ENCODE measurements at places on chromosomes 1 and 21.
A peak's percentile ranks its signal among the peaks of the same experiment; 100 is the strongest.

- no peak for ATAC-seq
These were observed 31.6 kb upstream of the ARHGEF10L start for GRCh38 chr1:17507915-17508314.

GRCh38 chr1:213264531-213264930 lies 213.5 kb downstream of the RPS6KC1 start:
- no peak for ATAC-seq

GRCh38 chr21:33587792-33588484 lies 546 bp downstream of the DONSON start:
- peak; percentile 39 for ATAC-seq

- peak; percentile 57 for ATAC-seq
These were observed 14.1 kb downstream of the DPYD start for GRCh38 chr1:97906567-97907241.

DNA sequence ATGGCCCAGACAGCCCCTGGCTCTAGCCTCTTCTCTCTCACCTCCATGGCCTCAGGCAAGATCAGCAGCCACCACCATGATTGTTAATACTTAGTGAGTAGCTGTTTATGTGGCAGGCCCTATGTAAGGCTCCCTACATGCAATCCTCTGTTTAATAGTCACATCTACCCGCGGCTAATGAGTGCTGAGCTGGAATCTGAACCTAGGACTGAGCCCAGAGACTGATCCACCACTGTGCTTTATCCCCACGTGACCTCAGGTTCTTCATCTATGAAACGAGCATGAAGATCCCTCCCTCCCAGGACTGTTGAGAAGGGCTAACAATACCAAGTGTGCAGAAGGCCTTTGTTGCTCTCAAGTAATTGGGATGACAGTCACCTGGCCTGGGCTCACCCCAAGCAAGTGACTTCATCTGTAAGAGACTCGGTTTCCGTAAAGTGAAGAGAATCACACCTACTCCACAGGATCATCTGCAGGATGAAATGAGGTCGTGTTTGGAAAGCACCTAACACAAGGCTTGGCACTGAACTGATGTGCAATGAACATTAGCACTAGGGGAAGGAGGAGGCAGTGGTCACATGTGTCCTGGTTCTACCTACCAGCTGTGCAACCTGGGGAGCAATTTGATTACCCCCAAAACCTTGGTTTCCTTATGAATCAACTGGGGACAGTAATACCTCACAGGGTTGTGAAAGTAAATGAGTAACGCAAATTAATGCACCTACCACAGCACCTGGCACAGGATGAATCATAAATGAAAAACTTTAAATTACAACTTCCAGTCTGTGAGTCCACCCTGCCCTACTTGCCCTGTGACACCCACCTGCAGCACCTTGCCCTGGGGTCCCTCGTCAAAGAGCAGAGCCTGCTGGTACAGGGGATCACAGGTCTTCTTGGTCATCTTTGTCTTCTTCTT lies 37.2 kb downstream of the RIMS3 start:
- ATAC-seq, result no peak

GRCh38 chr1:19065526-19066247 lies 109.2 kb upstream of the IFFO2 start:
- no peak for ATAC-seq

DNA sequence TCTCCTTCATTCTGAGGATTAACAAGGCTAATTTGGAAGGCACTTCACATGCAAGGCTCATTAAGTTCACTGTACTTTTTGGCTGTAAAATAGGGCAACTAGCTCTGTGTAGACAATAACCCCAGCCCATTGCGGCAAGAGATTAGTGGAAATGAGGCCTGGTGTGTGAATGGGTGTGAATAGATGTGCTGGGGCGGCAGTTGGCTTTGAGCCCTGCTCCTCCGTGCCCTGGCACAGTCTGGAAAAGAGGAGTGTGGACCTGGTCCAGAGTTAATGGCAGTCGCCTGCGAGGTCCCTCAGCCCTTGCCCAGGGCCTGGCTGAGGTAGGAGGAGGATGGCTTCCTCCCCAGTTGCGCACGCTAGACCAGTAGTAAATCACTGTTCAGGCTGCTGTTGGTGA lies 4.8 kb downstream of the KISS1 start:
- ATAC-seq, result no peak

DNA sequence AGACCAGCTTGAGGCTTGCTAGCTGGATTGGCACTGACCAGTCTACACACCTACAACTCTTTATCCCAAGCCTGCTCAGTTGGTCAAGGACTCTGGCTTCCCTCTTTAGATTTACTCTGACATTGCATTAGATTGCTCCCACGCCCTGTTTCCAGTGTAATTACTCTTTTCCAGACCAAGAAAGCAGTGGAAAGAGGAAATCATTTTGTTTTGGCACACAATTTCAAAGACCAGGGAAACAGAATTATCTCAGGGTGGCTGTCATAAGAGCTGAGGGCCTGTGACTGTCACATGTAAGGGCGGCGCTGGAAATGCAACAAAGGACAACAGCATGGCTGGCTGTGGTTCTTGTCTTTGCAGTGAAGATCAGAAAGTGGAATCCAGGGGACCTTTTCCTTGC lies 302.7 kb downstream of the HHAT start:
- ATAC-seq, result peak; percentile 27

GRCh38 chr1:40971966-40972365 lies 7.5 kb upstream of the CTPS1 start:
- no peak for ATAC-seq

DNA sequence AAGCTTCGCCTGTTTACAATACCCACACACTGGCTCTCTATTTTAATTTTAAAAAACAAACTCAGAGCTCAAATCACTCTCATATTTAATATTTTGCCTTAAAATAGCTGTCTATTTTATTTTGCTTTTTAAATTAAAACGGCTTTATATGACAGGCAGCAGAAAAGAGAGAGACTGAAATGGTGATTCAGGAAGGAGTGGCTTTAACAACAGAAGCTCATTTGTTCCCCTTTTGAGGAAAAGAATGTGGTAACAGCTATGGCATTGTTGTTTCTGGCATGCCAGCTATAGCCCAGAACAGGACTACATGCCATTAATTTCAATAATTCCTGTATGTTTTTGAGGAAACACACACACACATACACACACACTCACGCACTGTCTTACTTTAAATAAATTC lies 234.2 kb upstream of the PTBP2 start:
- no peak for ATAC-seq

DNA sequence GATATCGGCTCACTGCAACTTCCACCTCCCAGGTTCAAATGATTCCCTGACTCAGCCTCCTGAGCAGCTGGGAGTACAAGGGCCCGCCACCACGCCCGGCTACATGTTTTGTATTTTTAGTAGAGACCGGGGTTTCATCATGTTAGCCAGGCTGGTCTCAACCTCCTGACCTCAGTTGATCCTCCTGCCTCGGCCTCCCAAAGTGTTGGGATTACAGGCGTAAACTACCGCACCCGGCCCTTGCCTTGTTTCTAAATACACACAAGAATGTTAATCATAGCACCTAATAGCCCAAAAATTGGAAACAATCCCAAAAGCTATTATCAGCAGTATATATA lies 1.2 kb upstream of the MSTO1 start:
- no peak for ATAC-seq

DNA sequence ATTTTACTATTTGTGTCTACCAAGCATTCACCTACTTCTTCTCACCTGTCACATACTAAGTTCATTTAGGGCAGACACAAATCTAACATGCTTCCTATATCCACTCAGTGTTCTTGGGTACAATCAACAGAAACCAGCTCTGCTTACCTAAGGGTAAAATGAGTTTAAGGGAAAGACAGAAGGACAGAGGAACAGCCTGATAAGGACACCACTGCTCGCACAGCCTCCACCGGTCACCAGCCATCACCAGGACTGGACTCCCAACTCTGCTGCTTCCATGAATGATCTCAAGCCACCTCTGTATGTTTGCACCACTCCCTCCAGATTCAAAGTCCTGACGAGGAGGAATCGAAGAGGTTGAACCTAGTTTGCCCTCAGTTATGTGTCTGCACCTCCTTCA lies 72.4 kb downstream of the JAK1 start:
- no peak for ATAC-seq

- no peak for ATAC-seq
These were observed 29.4 kb upstream of the PIGC start for GRCh38 chr1:172473302-172473701.

DNA sequence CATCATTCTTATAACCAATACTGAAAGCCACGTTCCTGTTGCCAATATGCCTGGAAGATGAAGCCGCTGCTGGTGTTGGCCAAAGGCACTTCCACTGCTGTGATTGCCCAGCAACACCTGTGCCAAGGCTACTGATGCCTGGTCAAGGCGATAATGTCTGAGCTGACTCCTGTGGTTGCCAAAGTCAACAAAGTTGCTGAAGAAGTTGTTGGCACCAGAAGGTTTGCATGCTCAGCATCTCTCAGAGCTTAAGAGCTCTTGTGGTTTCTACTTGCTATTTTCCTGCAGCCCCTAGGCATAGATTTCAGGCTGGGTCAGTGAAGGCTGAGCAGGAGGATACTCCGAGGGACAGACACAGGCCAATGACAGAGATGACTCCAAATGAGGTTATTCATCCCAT lies 63.4 kb upstream of the RAB3GAP2 start:
- ATAC-seq, result no peak

- no peak for ATAC-seq
These were observed 144.4 kb upstream of the ZNF644 start for GRCh38 chr1:91166106-91166712.

DNA sequence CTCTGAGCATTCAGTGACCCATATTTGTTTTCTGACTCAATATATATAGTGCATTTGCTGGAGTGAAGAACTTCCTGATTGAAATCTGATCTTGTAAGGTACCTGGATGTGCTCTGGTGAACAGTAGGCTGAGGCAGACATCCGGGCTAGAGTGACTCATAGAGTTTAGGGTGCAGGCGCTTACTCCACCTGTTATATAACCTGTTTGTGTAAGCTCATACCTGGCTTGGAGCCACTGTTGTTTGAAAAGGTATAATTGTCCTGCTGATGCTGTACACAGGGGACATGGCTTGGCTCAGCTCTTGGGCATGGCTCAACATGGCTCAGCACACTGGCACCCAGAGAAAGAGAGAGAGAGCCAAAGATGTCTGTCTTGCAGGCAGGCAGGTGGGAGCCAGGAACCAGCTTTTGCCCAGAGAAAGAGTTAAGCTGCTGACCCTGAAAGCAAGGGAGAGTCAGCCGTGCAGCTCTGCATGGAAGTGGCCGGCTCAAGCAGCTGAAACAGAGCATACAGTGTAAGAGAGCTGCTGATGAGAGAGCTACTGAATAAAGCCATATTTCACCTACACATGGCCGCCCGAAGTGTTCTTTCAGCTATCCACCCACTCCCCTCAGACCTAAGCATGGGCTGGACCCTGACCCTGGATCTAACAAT lies 43.2 kb downstream of the GJA5 start:
- ATAC-seq, result no peak

DNA sequence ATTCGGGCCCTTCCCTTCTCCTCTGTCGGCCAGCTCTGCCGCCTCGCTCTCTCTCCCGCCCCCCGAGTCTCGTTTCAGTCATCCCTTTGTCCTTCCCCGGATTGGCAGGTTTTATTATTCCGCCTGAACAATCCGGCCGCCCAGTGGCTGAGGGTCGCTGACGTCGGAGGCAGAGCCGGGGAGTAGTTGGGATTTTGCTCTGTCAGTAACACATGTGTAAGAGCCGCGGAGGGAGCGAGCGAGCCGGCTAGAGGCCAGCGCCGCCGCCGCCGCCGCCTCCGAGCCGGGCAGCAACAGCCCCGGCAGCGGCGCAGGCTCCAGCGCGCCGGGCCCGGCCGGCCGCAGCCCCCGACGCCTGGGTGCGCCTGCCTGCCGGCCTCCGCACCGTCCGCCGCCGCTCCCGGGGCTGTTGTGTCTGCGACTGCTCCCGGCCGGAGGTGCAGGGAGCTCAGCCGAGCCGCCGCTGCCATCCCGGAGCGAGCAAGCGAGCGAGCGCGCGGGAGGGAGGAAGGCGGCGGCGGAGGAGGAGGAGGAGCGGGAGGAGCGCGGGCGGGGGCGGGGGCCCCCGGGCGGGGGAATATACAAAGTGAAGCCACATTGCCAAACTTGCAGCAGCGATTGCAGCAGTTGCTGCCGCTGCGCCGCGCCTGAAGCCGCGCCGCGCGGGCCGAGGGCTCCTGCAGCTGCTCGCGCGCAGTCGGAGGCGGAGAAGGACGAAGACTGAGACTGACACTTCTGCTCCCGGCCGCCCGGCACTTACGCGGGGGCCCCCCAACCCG lies at the start of gene LMO4:
TSS of gene LMO4 (plus strand) at position 609 of the 779 bp plus-strand sequence. CDS start 3,136 bp downstream, outside the sequence.
- peak; percentile 89 for ATAC-seq

- ATAC-seq, result peak; percentile 71
These were observed 90.9 kb upstream of the SLC44A3 start for GRCh38 chr1:94729267-94729666.

- ATAC-seq, result peak; percentile 95
These were observed 44.9 kb upstream of the CYP2J2 start for GRCh38 chr1:59971464-59971911.

Measured in motor neuron (in vitro differentiated cells).